ENCODE measurements at places on chromosomes 16 and 17.

GRCh38 chr16:64470916-64471315, 650.9 kb downstream of the CDH11 start:
- DNase-seq, result no peak

DNA sequence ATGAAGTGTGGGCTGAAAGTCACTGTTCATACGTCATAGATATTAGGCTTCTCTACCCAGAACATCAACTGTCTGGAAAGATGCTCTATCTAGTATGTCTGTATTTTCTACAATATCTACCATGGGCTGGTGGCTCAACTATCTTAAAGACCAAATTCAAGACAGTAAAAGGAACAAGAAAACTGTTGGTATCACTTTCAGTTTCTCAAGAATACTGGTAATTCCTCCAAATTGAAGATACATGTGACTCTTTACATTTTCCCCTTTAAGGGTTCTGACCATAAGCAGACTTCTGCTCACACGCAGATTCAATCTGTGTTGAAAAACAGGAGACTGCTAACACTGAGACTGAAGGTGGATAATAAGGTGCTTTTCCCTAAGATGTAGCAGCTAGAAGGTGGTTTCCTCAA, 24.2 kb downstream of the XPO6 start:
- DNase-seq, result peak; percentile 66

DNA sequence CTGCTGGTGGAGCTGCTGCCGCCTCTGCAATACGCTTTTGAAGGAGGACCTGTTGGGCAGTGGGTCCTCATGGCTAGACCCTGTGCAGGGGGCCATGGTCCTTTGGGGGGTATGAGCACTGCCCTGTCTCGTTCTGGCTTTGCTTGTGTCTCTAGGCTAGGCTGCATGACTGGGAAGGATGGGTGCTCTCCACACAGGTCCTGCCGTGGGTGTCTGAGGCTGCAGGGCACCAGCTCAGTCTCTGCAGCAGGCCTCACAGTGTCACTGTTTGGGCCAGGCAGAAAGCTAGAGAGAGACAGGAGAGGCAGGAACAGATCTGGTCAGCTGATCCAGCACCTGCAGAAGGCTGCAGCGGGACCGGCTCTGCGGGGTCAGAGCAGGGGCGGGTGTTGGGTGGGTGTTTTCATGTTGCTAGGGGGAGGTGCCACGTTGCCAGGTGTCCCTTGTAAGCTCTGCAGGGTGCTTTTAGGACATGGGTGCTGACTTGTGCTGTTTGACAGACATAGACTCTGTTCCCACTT, 111.4 kb downstream of the SNX29 start:
- peak; percentile 34 for DNase-seq

- no peak for DNase-seq
Measured at GRCh38 chr17:35630530-35631148, 43.5 kb downstream of the AP2B1 start.

DNA sequence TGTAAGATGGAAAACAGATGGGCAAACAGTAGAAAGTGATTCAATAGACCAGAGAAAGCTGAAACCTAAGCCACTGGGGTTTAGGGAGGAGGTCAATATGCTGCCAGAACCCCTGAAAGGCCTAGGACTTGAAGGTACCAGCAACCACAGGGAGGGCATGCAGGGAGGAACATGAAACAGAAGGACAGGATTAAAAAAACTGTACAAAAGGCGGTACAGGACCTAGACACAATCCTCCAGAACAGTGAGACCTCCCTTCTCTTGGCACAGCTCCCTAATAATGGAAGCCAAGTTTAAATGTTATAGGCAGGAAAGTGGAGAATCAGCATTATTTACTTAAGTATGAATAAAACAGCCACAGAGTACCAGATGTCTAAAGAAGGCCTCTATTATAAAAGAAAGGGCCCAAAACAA, 105.5 kb downstream of the SPAG9 start:
- DNase-seq, result no peak

Measured in CD4-positive, alpha-beta T cell treated with Interleukin-17A for 1 hour (primary cell).